Activated naive CD4-positive, alpha-beta T cell treated with anti-CD3 and anti-CD28 coated beads, Interleukin-2, amount 50 U/mL, for 16 hours (primary cell): ENCODE measurements at places on chromosomes 6 and 20.

- no peak for DNase-seq
These were observed 193.6 kb downstream of the EDN1 start for GRCh38 chr6:12483712-12484111.

DNA sequence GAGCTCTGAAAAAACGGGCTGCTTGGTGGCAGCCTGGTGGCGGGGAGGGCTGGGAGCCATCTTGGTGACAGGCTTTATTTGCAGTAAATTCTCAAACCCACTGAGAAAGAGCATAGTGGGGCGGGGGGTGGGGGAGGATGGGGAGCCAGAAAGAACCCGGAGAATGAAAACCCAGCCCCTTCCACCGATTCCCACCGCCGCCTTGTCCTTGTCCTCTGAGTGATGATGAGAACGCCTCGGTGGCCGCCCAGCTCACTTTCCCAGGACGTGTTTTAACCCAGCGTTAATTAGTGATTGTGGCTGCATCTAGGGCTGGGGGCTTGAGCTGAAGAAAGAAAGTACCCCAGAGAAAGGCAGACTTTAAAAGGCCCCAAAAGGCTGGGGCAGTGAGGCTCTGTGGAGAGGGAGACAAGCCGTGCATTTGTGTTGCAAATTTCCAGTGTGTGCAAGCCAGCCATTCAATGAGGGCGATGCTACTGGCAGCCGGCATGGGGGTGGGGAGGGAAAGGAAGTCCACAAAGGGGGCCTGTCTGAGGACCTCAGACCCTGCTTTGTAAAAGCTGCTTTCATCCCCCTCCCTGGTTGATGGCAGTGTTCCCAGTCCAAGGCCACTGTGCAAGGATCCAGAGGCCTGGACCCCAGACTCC is 6.2 kb upstream of the GHRH start:
- DNase-seq, result no peak

- no peak for DNase-seq
These were observed 56.0 kb downstream of the BCAS1 start for GRCh38 chr20:54014293-54014926.

DNA sequence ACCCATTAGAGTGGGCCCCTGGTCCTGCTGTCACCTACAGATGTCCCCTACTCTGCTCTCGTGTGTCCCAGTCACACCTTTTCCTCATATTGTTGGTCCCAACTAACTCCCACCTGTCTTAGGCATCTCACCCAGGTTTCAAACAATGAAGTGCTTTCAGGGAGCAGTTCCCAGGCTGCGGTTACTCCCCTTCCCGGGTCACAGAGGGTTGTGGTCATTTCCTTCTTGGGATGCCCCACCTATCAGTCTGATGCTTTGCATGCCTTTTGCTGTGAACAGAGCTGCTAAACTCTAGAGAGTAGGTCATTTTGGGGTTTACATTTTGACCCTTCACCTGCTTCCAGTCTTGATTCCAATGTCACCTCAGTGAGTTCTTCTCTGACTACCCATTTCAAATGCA is 181.6 kb downstream of the CDC5L start:
- no peak for DNase-seq

- DNase-seq, result no peak
These were observed 34.3 kb upstream of the LAMP5 start for GRCh38 chr20:9480066-9480465.

DNA sequence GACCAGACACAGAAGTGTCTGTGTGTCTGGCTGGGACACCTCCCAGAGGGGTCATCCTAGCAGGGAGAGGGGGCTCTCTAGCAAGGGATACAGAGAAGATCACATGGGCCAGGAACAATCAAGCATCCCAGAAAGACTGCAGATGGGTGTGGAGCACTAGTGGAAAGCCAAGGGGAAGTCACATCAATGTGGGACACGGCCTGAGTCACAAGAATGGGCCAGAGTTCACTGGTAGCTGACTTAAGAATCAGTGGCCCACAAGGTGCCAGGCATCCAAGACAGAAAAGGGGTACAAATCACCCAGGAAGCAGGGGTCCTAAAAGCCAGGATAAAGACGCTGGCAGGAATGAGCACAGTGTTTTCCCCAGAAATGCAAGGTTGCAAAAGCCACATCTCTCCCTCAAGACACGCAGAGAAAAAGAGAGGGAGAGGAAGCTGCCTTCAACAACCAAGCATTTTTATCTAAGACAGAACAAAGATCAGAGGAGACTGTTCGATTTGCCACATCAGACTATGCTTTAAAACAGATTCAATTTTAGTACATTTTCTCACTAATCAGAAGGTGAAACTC is 113.6 kb upstream of the DST start:
- no peak for DNase-seq

GRCh38 chr6:154974485-154975149 is 20.5 kb upstream of the TIAM2 start:
- no peak for DNase-seq
